ENCODE measurements at places on chromosomes 11 and 22.

- no peak for DNase-seq
Observed at GRCh38 chr22:42353883-42354727, 78.1 kb downstream of the NFAM1 start.

GRCh38 chr22:43113526-43114251, 3.1 kb downstream of the BIK start:
- DNase-seq = no peak

GRCh38 chr11:60389279-60389910, 6.9 kb upstream of the MS4A14 start:
- DNase-seq = no peak

DNA sequence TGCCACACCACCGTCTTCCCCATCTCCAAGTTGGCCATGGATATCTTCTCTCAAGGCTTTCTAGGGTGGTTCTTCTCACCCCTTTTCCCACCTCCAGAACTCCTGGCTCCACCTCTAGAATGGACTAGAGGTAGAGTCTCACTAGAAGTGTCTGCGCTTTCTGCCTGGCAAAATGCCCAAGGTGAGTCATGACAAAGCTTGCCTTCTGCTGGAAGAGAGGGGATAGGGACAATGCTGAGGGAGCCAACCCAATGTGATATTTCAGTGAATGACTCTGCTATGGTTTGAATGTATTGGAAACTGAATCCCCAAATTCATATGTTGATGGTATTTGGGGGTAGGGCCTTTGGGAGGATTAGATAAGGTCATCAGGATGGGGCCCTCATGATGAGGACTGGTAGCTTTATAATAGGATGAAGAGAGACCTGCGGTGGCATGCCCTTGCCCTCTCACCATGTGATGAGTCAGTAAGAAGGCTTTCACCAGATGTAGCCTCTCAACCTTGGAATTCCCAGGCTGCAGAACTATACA, 4.1 kb upstream of the CD82 start:
- no peak for DNase-seq

DNA sequence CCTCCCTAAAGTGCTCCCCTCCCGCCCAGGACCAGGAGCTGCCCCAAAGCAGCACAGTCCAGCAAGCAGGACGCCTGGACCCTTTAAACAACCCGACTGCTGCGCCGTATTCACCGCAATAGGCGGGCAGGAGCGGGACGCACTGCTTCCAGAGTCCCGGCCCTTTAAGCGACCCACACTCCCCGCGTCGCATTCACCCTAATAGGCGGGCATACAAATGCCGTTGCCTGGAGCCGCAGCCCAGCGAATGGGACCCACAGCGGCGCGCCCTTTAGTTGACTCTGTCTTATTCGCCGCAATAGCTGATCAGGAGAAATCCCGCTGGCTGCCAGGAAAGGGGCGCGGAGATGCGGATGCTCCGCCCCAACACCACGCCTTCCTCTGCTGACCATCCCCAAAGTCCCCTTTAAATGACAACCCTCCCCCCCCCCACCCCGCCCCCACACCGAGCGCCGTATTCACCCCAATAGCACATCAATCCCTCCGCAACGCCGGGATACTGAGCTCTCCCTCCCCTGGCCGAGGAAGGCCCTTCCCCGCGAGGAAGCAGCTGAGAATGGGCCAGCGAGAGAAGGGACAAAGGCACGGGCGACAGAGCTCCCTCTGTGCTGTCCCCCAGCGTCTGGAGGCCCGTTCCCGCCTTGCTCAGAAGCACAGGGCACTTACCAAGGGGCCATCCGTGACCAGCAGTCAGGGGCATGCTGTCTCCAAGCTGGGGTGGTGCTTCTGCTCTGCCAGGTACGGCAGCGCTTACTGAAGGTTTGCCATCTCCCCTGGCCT, 4.7 kb downstream of the OSBPL5 start:
- no peak for DNase-seq

DNA sequence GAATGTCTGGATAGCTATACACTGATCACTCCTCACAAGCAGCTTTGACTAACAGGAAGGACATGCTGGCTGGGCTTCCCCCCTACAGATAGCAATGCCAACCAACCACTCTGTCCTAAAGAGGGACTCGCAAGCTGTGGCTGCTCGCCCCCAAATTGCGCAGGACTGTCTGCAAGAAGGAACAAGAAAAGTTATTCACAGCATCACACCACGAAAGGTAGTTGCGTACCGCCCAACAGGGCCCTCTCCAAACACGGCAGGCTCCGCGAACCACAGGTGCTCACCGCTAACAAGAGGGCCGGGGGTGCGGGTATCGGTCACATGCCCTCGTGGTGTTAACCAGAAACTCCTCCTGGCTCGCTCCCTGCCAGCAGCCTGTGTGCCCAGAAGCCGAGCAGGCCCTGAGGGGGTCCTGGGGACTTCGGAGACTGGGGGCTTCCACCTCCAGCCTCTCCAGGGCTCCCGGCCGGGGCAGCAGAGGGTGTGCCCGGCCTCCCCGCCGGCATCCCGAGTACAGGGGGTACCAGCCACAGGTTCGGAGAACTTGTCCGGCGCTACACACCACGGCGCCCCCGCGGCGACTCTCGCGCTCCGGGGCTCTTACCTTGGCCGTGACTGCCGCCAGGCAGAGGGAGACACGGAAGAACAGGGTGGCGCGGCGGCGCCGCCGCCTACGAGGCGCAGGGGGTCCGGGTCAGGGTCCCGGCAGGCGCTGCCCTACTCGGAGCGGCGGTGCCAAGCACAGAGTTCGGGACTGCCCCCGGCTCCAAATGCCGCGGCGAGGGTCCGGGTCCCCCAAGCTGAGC, 682 bp downstream of the LARGE1 start:
- DNase-seq = no peak

- no peak for DNase-seq
Observed at GRCh38 chr11:73267122-73267846, 4.9 kb upstream of the P2RY6 start.

DNA sequence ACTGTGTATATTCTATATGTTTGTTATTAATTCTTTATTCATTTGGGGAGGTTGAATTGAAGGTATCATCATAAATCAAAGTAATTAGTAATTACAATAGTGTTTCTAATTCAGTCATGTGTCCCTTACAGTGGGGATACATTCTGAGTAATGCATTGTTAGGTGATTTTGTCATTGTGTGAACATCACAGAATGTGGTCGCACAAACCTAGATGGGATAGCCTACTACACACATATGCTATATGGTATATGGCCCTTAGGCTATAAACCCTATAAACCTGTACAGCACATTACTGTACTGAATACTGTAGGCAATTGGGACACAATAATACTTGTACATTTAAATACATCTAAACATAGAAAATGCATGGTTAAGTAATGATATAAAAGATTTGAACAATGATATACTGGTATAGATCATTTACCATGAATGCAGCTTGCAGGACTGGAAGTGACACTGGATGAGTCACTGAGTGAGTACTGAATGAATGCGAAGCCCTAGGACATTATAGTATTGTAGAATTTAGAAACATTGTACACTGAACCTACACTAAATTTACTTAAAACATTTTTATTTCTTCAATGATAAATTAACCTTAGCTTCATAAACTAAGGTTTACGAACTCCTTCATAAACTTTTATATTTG, 936.2 kb upstream of the CHORDC1 start:
- no peak for DNase-seq
